ENCODE measurements at places on chromosomes 5 and 9. TPM values are rescaled to one million over a fixed set of nuclear protein-coding genes. Genes with fewer than 3 reads are reported as not detected.

PLAC8L1 gene
- not detected for total RNA-seq

ZNF462 gene
- 9.3 TPM for total RNA-seq

SIMC1 gene
- 45.8 TPM for total RNA-seq

GRCh38 chr9:5452286-5452609 is 1.9 kb downstream of the CD274 start:
- no peak for DNase-seq

- DNase-seq = no peak
Measured at GRCh38 chr9:87703636-87704276, 22.2 kb upstream of the CTSL start.

DNA sequence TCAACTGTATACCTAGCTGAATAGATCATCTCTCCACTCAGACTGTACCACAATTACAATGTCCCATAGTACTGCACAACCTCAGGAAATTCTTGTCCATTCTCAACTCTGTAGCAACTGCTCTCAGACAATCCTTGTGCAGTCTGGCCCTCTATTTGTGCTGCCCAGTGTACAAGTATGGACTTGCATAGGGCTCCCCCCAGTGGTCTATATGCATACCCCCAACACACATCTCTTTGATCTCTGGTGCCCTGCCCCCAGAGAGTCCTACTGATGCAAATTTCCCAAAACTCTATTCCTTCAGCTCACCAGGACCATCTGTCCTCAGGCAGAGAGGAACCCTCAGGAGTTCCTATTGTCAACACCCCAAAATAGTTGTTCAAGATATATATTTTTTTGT is 205.3 kb downstream of the SLCO4C1 start:
- DNase-seq = no peak

DNA sequence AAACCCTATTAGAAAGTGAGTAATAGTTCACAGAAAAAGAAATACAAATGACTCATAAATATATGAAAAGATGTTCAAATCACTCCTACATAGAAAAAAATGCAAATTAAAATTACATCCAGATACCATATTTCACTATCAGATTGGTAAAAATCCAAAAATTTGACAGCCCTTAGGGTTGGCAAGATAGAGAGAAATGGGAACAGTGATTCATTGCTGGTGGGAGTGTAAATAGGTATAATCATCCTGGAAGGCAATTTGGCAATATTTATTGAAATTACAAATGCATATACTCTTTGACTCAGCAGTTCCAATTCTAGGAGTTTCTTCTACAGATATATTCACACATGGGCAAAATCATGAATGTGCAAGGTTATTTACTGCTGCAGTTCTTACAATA is 273.5 kb downstream of the NR2F1-AS1 start:
- DNase-seq = no peak

- DNase-seq = no peak
Measured at GRCh38 chr5:68392617-68393016, 177.1 kb downstream of the PIK3R1 start.

GRCh38 chr9:28409919-28410318 is 836.6 kb upstream of the C9orf72 start:
- DNase-seq = no peak

DNA sequence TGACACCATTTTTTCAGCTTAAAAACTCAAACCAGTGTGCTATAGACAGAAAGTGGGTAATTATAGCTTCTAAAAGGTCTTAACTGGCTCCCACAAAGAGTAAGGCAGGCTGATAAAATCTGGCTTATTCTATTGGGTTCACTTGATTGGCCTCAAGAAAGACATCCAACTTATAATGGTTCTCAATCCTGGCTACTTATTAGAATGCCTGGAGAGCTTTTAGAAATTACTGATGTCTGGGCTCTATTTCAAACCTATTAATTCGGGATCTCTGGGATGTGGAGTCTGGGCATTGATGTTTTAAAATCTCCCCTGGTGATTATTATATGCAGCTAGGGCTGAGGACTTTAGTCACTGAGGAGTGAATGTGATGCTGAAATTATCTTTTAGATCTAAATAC is 188.0 kb downstream of the TARS1 start:
- no peak for DNase-seq

GRCh38 chr5:61371474-61371873 is 39.4 kb downstream of the ZSWIM6 start:
- no peak for DNase-seq

GRCh38 chr9:91562416-91562815 is 138.8 kb upstream of the NFIL3 start:
- no peak for DNase-seq

Data from gastrocnemius medialis (tissue), 4 donors.